ENCODE measurements at places on chromosomes 5 and 9. TPM values are rescaled to one million over a fixed set of nuclear protein-coding genes. Genes with fewer than 3 reads are reported as not detected.

DNA sequence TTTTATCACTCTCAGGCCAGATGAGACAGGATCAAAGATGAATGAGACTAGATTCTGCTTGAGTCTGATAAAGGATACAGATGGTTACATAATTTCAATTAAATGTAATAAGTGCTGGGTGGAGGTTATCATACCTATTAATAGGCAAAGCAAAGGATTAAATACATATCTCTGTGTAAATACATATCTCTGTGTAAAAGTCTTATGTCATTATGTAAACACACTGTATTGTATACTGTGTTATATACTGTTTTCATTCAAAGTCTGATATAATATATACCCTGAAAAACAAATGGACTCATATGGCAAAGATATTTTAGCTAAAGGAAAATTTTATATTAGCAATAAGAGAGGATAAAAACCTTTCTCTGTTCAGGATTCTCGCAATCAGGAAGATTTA, 605.8 kb upstream of the PTGER4 start:
- no peak for DNase-seq

DNA sequence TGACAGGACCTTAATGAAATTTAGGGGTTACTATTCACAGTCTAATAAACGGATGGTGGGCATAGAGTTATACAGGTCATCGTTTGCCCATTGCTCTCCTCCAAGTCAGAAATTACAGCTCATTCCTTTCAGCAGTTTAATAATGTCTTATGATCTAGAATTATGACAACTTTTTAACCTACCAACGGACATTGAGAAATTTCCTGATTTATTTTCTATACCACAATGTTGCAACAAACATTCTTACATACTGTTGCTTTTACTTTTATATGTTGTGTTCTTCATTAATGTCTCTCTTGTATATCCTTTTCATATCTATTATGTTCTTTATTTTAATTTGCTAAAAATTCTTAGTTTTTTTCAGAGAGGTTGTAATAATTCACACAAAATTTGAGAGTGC, 152.8 kb upstream of the PRLR start:
- no peak for DNase-seq

GRCh38 chr5:41908374-41909079, 4.4 kb downstream of the RIMOC1 start:
- no peak for DNase-seq

DNA sequence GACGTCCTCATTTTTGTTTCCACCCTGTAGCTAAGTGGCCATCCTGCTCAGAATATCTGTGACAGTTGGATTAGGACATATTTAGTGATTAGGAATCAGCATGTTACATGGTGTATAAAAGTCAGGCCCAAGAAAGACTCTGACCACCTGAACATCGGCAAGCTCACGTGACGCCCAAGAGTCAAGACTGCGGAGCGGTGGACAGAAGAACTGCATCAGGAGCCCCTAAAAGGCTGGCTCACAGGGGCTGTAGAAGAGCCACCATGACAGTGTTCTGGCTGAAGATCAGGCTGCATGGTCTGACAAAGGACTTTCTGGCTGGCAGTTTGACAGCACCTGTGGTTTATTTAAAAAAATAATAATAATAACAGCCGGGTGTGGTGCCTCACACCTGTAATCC, 185.3 kb downstream of the AUH start:
- DNase-seq: no peak

- no peak for DNase-seq
Observed at GRCh38 chr9:33135470-33135958, 31.6 kb downstream of the B4GALT1 start.

GRCh38 chr5:15664961-15665360, 165.0 kb downstream of the FBXL7 start:
- no peak for DNase-seq

DNA sequence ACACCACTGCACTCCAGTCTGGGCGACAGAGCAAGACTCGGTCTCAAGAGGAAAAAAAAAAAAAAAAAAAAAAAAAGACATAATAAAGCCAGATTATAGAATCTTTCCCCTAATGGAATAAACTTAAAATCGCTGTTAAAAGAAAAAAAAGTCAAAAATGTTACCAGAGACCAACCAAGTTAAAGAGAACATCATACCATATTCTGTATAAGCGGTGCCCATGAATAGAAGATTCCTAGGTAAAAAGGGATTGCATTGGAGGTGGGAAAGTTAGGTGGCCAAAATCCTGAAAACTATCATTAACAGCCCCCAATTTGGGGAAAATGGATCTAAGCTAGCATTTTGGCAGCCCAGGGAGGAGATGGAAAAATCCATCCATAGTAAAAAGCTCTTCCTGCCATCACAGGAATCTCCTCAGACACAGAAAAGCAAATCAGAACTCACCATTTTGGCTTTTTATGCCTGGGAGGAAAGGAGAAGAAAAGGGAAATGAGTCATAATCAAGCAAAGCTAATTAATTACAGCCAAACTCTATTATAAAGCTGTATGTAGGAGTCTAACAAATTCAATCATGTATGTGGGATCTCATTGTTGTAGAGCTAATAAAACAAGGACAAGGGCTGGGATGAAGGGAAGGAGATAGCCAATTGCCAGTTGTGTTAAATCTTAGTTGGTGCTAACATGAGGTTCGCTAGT, 363.8 kb downstream of the ARL15 start:
- DNase-seq: no peak

- DNase-seq: no peak
Observed at GRCh38 chr9:108780942-108781734, 74.6 kb downstream of the ACTL7B start.

GRCh38 chr5:133799571-133800237, 168.7 kb downstream of the C5orf15 start:
- DNase-seq: no peak

Gene GCNT4
- total RNA-seq: 0.07 TPM

DNA sequence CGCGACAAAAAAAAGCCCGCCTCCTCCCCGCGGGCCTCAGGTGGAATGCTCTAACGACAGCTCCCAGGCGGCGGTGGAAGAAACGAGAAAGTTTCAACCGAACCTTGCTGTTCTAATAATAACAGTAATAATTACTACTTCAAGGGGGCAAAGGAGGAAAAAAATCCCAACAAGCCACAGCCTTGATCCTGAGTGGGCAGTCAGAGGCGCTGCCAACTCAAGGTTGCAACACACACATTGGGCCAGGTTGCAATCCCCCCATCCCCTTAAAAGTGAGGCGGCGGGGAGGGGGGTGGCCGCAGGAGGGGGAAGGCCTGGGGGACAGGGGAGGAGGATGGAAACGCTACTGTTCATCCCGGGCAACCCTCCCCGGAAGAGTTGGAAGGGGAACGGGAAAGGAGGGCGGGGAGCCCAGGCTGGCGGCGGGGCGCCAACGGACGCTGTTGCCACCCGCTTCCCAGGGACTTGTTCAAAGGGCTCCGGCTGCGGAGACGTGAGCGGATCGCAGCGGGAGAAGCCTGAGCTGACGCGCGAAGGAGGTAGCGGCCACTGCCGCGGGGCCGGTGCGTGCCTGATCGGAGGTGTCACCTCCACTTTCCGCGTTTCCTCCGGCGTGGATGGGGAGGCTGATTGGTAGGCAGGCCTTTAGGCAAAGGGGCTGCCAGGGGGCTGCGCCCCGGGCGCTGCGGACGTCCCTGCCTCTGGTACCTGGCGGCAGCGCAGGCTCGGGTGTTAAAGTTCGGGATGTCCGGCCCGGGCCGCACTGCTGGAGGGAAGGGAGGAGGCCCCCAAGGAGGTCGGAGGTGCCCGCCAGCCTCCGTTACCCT, 647 bp downstream of the SMARCA2 start:
- DNase-seq: no peak

GRCh38 chr9:100196215-100196614, 97.2 kb downstream of the INVS start:
- DNase-seq: no peak

Gene DPM2
- total RNA-seq: 54.6 TPM

GRCh38 chr9:37029776-37030610, 4.1 kb downstream of the PAX5 start:
- no peak for DNase-seq

DNA sequence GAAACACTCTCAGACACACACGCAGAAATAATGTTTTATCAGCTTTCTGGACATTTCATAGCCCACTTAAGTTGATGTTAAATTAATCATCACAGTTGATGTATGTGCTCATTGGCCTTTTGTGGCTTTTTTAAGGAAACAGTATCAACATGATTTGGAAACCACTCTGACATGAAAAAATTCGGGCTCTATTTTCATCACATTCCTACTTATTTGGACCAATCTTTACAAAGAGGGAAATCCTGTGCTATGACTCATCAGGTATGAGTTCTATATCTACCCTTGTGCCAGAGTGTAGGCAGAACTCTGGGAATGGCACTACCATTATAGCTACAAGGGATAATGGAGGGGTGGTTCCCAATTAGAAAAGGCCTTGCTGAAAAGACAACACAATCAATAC, 388.4 kb upstream of the PTGER4 start:
- DNase-seq: no peak

GRCh38 chr5:89826938-89827337, 582.6 kb downstream of the CETN3 start:
- no peak for DNase-seq

GRCh38 chr5:2370626-2371418, 380.7 kb downstream of the IRX2 start:
- no peak for DNase-seq

Gene CPEB4
- 11.1 TPM for total RNA-seq

Gene FOXD4L4
- 0.52 TPM for total RNA-seq

Gene INSYN2B
- not detected for total RNA-seq

DNA sequence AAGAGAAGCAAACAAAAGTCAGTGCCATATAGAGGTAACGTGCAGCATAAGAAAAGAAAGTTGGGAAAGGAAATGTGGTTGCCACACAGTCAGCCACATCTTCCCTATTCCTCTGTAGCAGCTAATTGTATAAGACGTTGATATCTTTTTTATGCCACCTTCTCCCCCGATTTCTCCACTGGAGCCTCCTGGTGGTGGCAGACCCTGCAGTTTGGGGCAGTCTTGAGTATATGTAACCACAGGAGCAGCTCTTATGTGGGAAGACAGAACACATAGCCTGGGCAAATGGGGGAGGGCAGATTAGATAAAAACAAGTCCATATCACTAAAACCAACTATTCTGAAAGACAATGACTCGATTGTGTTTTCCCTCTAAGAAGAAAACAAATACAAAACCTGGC, 99.7 kb downstream of the PLCXD3 start:
- no peak for DNase-seq

Gene RNF180
- not detected for total RNA-seq

Gene LRRC14B
- total RNA-seq: not detected

- DNase-seq: peak; percentile 29
Observed at GRCh38 chr9:130938652-130939404, at the start of gene FIBCD1. FIBCD1 (minus strand) TSS chr9:130939247; CDS start chr9:130938607, 640 bp downstream.

GRCh38 chr9:126464694-126465441, 138.2 kb downstream of the MVB12B start:
- no peak for DNase-seq

DNA sequence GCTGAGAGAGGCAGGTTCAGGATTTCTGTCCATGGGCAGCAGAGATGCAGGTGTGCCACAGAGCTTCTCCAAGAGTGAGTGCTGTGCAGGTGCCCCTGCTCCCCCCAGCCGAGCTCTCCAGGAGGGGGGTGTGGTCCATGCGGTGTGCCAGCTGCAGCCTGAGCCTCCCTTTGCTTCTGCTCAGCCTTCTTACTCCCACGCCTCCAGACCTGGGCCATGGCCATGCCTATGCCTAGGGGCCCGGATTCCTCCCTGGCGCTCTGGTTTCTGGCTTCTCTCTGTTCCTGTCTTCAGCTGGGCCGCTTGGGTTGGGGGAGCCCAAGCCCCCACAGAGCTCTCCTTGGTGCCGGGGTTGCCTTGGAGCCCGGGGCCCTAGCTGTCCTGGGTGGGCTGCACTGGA, 133.3 kb downstream of the CACNA1B start:
- no peak for DNase-seq

Gene SV2C
- total RNA-seq: not detected

Gene OLFML2A
- 6.3 TPM for total RNA-seq

DNA sequence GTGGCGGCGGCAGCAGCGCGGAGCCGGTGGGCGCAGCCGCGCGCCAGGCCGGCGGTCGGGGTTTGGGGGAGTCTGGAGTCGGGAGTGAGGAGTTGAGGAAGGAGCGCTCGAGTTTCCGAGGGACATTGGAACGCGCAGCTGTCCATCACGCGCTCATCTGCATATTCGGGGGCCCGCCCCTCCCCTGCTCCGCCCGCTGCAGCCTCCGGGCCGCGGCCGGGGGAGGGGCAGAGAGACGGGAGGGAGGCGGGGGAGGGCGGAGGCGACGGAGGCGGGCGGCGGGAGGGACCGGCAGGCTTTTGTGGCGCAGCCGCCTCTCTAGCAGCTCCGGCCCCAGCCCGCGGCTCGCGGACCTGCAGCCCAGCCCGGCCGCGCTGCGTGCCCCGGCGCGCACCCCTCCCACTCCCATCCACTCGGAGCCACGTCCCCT, at the start of gene IRX2:
IRX2 (minus strand) TSS at position 86 of the 430 bp plus-strand sequence. CDS start 264 bp downstream, outside the sequence.
- DNase-seq: no peak

DNA sequence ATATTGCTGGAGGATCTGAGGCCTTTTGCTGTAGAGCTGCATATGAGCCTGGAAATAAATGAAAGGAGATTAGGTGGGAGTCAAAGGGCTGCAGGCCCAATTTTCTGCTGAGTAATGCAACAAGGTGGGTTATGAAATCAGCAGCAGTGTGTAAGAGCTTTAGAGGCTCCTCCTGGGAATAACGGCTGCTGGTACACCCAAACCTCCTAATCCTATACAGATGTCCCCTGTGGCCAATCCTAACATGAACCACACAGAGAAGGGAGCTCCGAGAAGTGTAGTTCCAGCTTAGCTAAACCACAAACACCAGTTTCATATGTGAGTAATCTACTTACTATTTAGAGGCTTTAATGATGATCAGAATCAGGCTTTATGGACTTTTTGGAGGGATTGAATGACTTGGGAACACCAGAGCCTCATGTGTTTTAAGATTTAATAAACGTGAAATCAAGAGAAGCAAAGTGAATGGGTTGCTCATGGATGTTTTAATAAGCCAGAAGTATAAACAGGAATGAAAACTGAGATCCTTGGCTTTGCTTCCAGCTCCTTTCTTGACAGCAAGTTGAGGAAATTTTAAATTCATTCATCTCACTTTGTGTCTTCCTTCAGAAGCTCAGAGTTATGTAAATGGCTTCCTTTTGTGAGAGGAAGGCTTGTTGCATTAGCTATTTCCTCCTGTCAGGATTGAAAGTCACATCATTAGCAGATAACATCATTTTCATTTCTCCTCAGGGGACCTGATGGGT, 437.5 kb downstream of the TMEM232 start:
- DNase-seq: no peak

DNA sequence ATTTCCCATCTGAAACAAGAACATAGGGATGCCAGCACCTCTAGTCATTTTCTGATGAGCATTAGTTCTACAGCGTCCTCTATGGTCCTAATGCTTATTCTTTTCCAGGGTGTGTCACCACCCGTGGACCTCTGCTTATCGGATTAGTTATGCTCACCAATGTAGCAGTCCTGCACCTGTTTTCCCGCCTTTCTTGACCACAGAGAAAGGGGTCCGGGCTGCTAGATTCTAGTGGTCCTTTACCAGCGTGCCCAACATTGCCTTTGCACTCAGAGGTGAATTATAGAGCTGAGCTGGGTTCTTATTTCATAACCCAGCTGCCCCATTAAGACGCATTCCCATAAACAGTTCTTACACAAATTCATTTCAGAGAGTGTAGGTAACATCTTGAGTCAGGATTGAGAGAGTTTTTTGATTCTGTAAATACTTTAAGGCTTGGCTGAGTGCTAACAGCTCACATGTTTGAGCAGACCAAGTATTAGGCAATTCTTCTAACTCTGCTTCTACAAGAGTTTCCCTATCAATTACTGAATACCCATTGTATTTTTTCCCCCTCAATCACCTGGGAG, 2205.1 kb upstream of the C9orf72 start:
- DNase-seq: no peak

- no peak for DNase-seq
Observed at GRCh38 chr9:127567730-127568617, 44.1 kb upstream of the STXBP1 start.
